ENCODE measurements at places on chromosomes 1 and 21.

- DNase-seq: no peak
Measured at GRCh38 chr1:50976111-50976889, 6.3 kb downstream of the CDKN2C start.

GRCh38 chr1:85366391-85367170, 90.1 kb upstream of the BCL10 start:
- DNase-seq: no peak

DNA sequence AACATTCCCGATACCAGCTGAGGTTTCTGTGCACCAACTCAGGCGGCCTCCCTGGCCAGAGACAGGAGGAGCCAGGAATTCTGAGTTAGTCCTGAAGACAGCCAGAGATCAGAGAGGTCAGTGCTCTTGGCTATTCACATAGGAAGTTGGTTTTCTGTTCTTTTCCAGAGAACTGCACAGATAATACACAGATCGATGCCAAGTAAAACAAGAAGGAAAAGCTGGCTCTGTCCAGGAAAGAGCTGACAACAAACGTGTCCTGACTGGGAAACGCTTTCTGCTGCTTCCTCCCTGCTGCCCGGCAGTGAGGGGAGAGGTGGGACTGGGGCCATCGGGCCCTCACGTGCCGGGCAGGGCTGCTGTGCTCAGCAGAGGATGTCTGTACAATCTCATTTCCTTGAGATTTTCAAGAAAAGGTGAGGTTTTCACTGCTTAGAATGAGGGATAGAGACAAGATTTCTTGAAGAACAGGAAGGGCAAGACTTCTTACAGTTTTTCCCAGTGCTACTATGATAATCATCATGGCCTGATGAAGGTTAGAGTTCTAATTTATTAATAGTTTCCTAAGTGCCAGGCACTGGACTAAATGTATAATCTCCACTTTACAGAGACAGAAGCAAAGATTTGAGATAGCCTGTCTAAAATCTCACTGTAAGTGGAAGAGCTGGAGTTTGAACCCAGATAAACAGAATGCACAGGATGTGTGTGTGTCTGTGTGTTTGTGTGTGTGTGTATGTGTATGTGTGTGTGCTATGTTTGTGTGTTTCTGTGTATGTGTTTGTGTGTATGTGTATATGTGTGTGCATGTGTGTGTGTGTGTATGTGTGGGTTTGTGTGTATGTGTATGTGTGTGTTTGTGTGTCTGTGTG, 211.0 kb upstream of the RAB4A start:
- no peak for DNase-seq

DNA sequence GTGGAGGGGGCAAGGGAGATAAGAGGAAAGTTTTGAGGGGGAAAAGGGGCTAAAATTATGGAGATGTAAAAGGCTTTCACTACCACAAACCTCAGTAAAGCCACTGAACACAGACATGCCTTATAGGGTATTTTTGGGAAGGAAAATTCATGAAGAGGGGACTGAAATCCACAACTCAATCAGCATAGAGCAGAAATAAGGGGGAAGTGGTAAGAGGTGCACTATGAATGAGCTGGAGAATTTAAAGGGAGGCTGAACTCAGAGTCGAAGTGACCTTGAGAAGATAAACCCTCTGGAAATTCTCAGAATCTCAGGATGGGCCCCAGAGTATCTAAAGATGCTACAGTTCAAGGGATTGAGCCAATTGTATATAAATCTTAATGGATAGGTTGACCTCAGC, 15.3 kb downstream of the RHEX start:
- DNase-seq: no peak

DNA sequence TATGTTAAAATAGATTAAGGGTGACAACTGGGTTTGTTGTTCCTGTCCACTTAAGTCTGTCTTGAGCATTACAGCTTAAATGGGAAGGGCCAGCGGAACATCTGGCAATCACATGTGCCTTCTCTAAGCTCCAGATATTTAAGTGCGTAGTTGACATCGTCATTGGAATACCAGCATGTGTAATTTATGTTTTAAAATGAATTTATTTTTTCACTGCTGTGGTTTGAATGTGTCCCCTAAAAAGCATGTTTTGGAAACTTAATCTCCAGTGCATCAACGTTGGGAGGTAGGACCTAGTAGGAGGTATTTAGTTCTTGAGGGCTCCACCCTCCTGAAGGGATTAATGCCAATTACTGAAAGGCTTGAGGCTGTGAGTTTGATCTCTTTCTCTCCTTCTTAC, 13.4 kb downstream of the ZCCHC17 start:
- no peak for DNase-seq
